Suprapubic skin (tissue), 4 donors: ENCODE measurements at places on chromosomes 6 and 20. TPM values are rescaled to one million over a fixed set of nuclear protein-coding genes. Genes with fewer than 3 reads are reported as not detected.

DNA sequence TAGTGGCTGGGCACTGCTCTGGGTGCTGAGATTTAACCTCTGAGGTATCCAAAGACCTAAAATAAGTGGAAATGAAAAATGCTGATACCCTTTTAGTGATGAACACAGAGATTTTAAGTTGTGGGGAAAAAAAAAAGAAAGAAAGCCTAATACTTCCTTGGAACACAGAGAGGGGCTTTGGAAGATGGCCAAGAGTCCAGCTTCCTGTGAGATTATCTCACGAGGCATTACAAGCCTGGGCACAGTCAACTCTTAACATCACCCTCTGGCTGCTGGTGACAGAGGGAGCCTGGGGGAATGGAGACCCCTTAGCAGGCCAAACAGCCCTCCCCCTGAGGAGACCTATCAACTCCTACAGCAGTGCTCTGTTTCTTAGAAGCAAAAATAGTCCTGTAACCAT is 19.7 kb downstream of the BTN2A1 start:
- DNase-seq: no peak

The ZKSCAN4 gene
- 3.5 TPM for total RNA-seq

GRCh38 chr6:129312880-129313279 is 397.1 kb downstream of the ARHGAP18 start:
- DNase-seq: no peak

GRCh38 chr6:108497883-108498282 is 62.8 kb upstream of the FOXO3 start:
- DNase-seq: no peak

- no peak for DNase-seq
Measured at GRCh38 chr20:24899153-24899552, 49.9 kb upstream of the CST7 start.

DNA sequence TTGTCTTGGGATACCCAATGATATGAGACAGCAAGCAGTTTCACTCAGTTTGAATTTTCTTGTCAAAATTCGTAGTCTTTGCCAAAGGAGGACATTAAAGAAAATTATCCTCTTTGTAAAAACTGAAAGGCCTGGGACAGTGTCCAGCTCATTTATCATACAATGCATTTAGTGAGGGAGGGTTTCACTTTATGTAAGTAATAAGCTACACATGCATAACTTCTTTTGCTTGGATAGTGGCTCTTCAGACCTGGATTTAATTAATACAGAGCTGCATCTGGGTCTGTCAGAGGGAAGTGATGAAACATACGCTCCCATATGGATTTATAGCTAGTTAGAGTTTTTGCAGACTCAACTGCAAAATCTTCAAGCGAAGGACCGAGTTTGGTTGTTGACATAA is 175.6 kb downstream of the PHACTR1 start:
- DNase-seq: no peak

GRCh38 chr6:154343473-154344308 is 12.9 kb downstream of the IPCEF1 start:
- peak; percentile 74 for DNase-seq

DNA sequence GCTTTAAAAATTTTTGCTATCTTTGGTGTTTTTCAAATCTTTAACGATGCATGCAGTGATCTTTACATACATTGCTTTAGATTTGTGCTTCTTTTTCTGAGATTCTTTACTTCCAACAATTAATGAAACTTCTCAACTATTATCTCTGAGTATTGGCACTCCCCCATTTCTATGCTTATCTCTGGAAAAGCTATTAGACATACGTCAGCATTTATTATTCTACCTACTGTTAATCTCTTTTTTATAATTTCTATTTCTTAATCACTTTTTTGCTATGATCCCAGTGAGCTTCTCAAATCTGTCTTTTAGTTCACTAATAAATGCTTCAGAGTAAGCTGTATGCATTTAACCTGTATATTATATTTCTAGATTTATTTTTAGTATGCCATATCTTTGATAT is 264.2 kb upstream of the TFAP2D start:
- DNase-seq: no peak

DNA sequence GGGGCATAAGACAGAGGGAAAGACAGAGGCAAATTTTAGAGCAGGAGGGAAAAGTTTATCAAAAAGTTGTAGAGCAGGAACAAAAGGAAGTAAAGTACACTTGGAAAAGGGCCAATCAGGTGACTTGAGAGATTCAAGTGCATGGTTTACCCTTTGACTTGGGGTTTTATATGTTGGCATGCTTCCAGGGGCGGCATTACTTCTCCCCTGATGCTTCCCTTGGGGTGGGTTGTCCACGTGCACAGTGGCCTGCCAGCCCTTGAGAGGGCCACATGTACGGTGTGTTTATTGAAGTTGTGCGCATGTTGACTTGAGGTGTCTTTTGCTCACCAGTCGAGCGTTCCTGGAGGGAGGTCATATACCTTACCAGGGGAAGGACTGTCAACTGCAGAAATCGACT is 259.5 kb upstream of the JARID2 start:
- DNase-seq: no peak

DNA sequence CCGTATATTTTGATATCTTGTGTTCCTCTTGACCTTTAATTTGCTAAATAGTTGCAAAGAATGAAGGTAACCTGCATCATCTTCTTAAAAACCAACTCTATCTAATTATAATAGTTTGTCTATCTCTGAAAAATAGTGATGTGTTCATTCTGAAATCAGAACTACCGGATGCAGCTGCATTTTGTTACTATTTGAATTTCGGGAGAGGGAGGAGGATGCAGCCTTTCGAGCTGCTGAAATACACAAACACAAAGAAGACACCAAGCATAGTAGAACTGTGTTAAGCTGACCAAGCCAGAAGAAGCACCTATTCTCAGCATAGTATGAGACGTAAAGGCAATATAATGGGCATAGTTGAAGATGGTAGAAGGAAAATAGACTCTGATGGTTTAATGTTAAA is 33.1 kb downstream of the PTPN1 start:
- DNase-seq: no peak

The CTCFL gene
- total RNA-seq: not detected

The CSTF1 gene
- total RNA-seq: 31.4 TPM

DNA sequence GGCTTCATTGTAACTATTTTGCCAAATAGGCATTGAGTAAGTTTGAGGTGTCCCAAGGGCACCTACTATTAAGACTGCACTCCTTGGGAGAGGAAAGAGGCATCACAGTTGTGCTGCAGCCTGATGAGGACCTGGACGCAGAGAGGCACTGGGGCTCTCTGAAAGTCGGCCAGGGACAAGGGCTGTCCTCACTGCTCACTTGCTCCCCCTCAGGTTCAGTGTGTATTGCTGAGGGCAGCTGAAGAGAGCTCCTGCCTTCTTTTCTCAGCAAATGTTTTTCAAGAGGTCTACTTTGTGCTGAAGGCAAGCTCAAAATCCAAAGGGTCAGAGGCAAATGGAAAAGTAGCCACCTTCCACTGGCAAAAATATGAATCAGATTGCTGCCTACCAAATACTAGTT is 331.8 kb downstream of the RIMS1 start:
- DNase-seq: no peak

GRCh38 chr6:106745197-106745770 is 115.9 kb downstream of the QRSL1 start:
- no peak for DNase-seq

The EBF4 gene
- total RNA-seq: 6.0 TPM

GRCh38 chr6:17202526-17202925 is 78.6 kb upstream of the RBM24 start:
- DNase-seq: no peak

DNA sequence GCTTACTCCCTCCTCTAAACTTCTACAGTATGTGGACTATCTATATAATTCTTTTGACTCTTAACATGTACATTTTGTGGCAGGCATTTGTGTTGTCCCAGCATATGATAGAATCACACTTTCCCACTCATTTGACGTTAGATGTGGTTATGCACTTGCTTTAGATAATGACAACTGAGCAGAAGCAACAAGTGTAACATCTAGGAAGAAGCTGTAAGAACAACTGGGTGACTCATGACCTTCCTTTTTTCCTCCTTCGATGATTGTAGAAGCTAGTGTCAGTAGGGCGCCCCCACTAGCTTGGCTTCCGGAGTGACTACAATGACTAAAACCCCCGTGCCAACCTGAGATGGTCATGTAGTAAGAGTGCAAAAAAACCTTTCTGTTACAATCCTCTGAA is 74.6 kb upstream of the CEP85L start:
- no peak for DNase-seq

- DNase-seq: no peak
Measured at GRCh38 chr20:49785852-49786175, 26.8 kb upstream of the SLC9A8 start.

GRCh38 chr6:139778688-139779087 is 404.2 kb upstream of the CITED2 start:
- DNase-seq: no peak

GRCh38 chr6:36615018-36615761 is 21.0 kb downstream of the SRSF3 start:
- peak; percentile 78 for DNase-seq

GRCh38 chr6:170440437-170440836 is 112.7 kb downstream of the PSMB1 start:
- DNase-seq: peak; percentile 73

The THEMIS gene
- not detected for total RNA-seq

DNA sequence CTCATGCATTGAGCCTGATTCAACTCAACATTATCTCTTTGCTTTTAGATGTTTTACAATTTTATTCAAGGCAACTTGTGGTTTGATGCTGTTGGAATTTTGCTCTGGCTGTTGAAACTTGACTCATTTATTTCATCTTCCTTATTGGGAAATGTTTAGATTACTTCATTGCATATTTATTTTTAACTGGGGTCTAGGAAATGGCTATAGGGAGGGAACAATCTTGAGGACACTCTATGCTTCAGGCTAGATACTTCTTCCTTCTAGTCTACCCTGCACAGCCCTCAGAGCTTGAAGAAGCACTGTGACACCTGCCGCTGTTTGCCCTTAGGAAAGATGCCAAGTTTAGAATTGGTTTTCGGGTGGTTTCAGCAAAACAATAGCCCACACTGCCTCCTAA is 183.4 kb downstream of the ADGRG6 start:
- DNase-seq: no peak

- no peak for DNase-seq
Measured at GRCh38 chr6:35311390-35312075, 13.9 kb downstream of the DEF6 start.

- DNase-seq: peak; percentile 30
Measured at GRCh38 chr6:35713006-35713767, 23.6 kb upstream of the ARMC12 start.

GRCh38 chr6:25943887-25944286 is 13.4 kb upstream of the SLC17A2 start:
- no peak for DNase-seq

- DNase-seq: peak; percentile 62
Measured at GRCh38 chr6:46876126-46876525, 45.6 kb downstream of the ADGRF5 start.

The GFRAL gene
- total RNA-seq: not detected

The LINC00237 gene
- 0.83 TPM for total RNA-seq

DNA sequence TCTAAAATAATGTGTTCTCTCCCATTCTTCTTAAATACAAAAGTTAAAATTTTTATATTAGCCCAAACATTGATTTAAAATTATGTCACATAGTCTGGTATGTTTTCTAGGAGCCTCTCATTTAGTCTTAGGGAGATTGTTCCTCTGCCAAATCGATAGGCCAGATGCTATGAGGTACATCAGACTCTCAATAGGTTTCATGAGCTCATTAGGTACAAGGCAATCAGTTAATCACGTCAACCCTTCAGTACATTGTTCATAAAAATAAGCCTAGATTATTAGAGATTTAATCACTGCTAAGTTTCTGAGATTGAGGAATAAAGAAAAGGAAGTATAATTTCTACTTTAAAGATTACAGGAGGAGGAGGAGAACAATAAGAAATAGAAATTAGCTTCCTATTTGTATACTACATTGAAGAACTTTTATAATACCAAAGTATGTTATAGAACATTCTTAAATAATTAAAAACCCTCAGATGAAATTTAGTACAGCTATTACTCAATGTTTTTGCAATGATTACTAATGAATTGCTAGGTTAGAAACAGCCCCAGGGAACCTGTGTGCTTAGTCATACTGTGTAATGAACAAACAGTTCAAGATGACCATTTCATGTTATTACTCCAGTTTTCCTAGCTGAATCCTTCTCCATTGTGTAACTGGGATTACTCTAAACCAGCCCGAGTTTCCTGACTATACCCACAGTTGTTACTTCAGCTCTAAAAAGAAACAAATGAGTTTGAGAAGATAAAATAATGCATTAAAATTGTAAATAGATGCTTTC is 117.0 kb downstream of the BMP5 start:
- no peak for DNase-seq

- peak; percentile 7 for DNase-seq
Measured at GRCh38 chr6:170113141-170113540, 177.7 kb downstream of the DLL1 start.

- DNase-seq: no peak
Measured at GRCh38 chr6:25601800-25602673, 50.0 kb upstream of the SCGN start.

DNA sequence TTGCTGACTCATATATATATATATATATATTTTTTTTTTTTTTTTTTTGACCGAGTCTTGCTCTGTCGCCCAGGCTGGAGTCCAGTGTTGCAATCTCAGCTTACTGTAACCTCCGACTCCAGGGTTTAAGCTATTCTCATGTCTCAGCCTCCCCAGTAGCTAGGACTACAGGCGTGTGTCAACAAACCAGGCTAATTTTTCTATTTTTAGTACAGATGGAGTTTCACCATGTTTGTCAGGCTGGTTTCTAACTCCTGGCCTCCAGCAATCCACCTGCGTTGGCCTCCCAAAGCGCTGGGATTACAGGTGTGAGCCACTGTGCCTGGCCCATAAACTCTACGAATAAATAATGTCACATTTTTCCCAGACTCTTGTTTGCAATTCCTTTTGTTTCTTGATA is 4.8 kb downstream of the LRP11 start:
- no peak for DNase-seq

- DNase-seq: peak; percentile 64
Measured at GRCh38 chr6:169252505-169253189, 999 bp downstream of the THBS2 start.

DNA sequence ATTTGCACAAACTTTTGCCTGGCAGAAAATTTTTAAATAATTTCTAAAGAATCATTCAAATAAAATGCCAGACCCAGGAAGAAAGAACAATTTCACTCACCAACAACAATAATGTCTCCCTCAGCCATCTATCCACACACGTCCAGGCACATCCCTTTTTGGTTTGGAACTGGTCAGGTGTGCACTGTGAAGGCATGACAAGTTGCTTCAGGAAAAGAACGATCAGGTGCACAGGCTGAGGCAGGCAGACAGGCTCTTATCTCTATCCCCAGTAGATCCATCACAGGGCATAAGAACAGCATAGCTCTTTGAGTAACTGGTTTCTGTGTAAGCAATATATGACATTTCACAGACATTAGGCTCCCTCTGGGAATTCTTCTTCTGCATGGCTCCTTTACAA is 18.1 kb upstream of the NXT1 start:
- DNase-seq: no peak
